ENCODE measurements at places on chromosomes 4 and X.

DNA sequence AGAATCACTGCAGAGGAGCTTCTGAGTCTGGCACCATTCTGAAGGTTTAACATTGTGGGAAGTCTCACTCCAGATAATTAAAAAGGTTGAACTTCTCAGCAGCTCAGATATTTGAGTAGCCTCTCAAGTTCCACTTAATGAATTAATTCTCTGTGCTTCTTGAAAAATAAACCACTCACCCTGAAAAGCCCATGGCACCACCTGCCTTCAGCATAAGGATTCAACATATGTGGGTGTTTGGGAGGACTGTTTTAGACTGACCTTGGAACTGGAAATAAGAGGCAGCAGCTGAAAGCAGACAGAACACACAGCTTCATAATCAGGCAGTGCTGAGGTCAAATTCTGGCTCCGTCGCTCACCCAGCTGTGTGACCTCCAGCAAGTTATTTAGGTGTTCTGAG, 100.6 kb downstream of the KCNIP4 start:
- no peak for DNase-seq

GRCh38 chr4:173381610-173382009, 10.9 kb downstream of the SAP30 start:
- DNase-seq = no peak

GRCh38 chr4:87130985-87131703, 89.3 kb downstream of the KLHL8 start:
- DNase-seq = no peak

- no peak for DNase-seq
Observed at GRCh38 chr4:149465955-149466354, 349.7 kb downstream of the IQCM start.

DNA sequence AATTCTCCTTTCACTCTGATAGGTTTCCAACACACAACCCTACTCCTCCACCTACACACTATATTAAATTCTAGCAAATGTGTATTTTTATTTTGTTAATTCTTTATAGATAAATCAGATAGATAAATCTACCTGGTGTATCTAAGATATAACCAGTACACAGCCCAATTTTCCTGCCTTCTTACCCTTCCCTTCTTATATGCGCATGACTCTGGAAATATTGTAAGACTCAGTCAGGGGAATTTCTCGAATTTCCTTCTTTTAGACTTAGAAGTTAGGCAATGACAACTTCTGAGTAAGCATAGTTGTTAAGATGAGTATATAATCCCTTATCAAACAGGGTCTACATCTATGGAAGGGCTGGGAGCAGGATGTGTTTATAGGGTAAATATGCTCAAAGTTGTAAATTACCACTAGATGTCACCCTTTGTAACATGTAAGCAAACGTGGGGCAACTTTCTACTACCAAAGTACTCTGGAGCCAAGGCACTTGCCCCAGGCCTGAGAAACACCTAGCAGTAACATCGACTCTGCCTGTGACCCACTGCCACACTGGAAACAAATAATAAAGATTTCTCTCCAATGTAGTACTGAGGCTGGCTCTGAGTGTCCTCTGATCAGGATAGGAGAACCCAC, 444.7 kb downstream of the IQCM start:
- no peak for DNase-seq
